ENCODE measurements at places on chromosomes 7 and 10.

DNA sequence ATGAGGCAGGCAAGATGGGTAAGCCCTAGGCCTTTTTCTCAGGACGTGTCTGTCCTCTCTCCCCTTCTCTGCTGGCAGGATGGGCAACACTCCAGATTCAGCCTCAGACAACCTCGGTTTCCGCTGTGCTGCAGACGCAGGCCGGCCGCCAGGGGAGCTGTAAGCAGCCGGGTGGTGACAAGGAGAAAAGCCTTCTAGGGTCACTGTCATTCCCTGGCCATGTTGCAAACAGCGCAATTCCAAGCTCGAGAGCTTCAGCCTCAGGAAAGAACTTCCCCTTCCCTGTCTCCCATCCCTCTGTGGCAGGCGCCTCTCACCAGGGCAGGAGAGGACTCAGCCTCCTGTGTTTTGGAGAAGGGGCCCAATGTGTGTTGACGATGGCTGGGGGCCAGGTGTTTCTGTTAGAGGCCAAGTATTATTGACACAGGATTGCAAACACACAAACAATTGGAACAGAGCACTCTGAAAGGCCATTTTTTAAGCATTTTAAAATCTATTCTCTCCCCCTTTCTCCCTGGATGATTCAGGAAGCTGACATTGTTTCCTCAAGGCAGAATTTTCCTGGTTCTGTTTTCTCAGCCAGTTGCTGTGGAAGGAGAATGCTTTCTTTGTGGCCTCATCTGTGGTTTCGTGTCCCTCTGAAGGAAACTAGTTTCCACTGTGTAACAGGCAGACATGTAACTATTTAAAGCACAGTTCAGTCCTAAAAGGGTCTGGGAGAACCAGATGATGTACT lies 13.1 kb downstream of the PHKG1 start:
- DNase-seq, result peak; percentile 65

- DNase-seq, result peak; percentile 26
Measured at GRCh38 chr10:4650582-4650981, 175.4 kb upstream of the AKR1E2 start.

DNA sequence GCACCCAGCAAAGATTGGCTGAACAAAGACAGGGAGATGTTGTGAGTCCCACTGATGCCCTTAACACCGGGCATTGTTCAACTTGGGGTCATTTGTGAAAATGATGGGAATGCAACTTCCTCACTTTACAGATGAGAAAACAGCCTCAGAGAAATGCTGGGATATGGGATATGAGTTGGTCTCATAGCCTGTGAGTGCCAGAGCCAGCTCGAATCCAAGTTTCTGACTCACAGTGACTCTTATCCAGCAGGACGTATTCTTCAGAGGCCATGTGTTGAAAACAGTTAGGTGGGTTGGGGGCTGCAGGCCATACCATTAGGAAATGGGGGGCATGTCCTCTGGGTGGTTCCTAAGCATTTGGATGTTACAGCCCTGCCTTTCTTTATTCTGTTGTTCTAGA lies 45.2 kb downstream of the KIAA1217 start:
- no peak for DNase-seq

DNA sequence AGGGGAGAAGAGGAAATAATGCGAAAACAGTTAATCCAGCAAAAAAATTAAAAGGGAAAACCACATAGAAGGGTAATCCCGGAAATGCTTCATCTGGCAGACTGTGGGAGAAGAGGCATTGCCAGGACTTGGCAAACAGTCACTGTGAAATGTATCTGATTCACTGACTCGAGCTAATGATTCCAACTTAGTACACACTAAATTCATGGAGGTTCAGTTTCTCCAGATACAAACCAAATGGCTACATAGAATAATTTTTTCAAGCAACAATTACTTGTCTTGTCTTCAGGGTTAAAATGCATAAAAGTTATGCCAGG lies 36.4 kb downstream of the GDI2 start:
- peak; percentile 42 for DNase-seq

DNA sequence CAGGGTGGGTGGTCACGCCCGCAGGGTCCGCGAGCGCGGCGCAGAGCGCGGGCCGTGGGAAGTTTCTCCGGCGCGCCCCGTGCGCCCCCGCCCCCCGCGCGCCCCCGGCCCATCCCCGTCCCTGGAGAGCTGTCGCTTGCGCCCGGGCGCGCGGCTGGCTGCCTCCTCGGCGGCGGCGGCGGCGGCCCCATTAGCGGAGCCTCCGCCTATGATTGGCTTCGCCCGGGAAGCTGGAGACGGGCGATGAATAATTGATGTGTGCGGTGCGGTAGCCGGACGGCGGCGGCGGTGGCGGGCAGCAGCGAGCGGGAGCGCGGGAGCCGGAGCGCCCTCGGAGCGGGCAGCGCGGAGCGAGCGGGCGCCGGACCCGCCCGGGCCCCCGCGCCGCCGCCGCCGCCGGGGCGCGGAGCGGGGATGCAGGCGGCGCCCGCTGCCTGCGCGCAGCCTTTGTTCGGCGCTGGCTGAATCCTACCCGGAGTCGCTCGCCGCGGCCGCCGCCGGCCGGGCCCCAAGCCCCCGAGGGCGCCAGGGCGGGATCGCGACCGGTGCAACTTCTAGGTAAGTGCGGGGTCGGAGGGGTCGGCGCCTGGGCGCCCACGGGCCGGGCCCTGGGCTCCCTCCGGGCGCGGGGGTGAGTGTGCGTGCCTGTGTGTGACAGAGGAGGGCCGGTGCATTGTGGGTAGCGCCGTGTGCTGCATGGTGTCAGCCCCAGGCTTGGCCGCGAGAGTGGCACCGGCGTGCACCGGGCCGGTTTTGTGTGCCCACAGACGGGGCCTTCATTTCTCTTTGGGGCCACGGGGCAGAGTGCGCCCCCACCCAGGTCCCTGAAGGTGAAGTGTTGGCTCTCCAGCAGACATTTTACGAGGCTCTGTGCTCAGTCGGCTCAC lies 103.8 kb upstream of the PPIF start:
- peak; percentile 63 for DNase-seq

- no peak for DNase-seq
Measured at GRCh38 chr10:8057636-8058273, 3.3 kb downstream of the GATA3 start.

DNA sequence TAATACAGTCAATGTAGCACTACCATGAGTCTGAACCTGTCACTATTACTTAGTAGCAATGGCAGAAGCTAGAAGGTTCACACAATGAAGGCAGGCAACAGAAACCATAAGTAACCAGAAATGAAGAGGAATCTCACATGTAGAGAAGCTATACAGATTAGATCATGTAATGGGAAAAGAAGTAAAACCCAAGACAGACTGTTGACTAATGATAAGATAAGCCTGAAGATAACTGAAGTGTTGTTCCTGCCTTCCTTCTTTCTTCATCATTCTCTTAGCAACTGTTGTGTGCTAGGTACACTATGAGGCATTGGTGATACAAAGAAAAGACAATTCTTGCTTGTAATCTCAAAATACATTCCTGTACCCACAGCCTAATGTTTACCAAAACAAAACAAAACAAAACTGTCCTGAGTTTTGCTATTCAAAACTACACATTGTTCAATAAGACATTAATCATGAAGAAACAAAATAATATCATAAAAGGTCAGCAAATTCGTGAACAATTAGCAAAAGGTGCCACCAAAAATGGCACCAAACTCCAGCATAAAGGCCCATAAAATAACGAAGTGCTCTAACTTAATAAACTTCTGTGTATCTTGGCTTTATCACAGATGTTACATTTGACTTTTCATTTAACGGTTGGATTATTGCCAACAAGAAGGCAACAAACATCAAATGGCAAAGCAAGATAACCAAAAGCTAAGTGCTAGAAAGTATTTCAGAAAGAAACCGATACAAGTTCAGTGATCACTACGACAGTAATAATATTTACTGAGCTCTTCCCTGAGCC lies 27.1 kb downstream of the ZNF800 start:
- DNase-seq, result no peak

DNA sequence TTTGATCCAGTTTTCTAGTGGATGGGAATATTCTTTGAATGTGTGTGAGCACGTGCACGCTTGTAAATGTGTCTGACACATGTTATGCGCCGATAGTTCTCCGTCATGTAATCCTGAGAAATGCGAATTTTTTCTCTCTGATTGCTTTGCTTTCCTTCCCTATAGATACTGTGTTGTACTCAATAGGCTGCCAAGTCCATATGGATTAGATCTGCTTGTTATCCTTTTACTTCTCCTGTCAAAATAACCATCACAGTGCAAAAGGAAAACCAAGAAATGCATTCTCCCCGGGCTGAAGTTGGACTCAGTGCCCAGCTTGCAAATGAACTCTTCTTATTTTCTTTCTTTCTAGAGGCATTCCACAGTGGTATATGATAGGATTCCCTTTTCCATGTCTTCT lies 131.9 kb downstream of the KIAA1217 start:
- DNase-seq, result no peak

DNA sequence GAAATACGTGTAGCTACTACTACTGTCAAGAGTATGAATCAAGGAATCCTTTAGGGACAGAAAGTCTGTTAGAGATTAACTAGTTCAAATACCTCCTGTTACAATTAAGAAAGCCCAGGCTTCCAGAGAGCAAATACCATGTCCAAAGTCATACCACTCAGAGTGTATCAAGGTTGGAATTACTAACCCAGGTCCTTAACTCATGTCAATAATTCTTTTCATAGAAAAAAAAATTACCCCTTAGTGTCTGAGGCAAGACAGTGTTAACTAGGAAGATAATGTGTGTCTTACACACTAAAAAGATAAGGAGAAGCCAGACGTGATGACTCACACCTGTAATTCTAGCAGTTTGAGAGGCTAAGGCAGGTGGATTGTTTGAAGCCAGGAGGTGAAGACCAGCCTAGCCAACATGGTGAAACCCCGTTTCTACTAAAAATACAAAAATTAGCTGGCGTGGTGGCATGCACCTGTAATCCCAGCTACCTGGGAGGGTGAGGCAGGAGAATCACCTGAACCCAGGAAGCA lies 423.4 kb downstream of the SORCS1 start:
- no peak for DNase-seq

- no peak for DNase-seq
Measured at GRCh38 chr7:32506266-32507054, 11.2 kb downstream of the AVL9 start.

GRCh38 chr10:126516515-126516914 lies 128.2 kb upstream of the ADAM12 start:
- no peak for DNase-seq

DNA sequence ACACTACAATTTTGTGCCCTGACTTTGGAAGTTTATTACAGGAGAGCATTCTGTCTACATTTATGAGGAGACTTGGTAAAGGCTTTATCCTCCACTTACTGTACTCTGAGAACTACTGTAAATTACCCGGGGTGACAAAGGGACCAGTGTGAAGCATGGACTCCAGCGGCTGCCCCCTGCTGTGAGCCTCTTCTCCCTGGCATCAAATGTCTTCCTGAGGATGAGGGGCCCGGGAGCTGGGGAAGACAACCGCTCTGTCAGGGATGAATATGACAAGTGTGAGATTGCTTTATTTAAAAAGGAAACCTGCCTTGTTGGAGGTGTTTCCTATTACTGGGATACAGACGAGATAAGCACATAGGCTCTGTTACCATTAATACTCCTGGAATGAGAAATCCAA lies 714.8 kb downstream of the CCSER2 start:
- DNase-seq, result no peak

DNA sequence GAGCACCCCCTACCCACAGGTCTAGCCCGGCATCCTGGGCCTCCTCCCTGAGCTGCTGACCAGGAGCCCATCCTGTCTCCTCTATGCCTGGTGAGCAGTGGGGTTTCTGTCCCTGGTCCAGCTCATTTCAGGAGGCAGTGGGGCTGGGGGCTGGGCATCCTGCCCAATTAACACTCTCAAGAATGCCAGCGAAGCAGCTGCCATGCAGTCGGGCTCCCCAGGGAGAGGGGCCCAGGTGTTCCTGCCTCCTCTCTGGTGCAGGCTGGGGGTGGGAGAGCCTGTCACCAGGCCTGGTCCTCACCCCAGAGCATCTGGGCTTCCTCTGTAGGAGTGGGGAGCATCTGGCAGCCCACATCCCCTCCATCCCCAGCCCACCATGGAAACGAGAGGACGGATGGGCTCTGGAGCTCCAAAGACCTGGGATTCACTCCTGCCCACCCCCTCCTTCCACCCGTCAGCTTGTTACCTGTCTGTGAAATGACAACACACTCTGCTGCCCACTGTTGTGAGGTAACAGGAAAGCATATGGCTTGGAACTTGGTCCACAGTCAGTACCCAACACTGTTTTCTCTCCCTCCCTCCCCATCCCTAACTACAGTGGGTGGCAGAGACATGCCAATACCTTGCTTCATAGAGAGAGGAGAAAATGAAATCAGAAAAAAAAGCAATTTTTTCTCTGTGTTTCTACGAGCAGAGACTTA lies 69.1 kb downstream of the SLIT1 start:
- no peak for DNase-seq

GRCh38 chr10:97105303-97105702 lies 80.5 kb downstream of the SLIT1 start:
- no peak for DNase-seq

GRCh38 chr7:150986099-150986512 lies 4.7 kb upstream of the NOS3 start:
- peak; percentile 57 for DNase-seq

GRCh38 chr10:90313576-90314325 lies 544.1 kb downstream of the HTR7 start:
- DNase-seq, result no peak

- peak; percentile 71 for DNase-seq
Measured at GRCh38 chr10:124010563-124011131, 82.8 kb downstream of the CHST15 start.

- DNase-seq, result no peak
Measured at GRCh38 chr7:141754939-141755338, 9.0 kb upstream of the TAS2R3 start.

DNA sequence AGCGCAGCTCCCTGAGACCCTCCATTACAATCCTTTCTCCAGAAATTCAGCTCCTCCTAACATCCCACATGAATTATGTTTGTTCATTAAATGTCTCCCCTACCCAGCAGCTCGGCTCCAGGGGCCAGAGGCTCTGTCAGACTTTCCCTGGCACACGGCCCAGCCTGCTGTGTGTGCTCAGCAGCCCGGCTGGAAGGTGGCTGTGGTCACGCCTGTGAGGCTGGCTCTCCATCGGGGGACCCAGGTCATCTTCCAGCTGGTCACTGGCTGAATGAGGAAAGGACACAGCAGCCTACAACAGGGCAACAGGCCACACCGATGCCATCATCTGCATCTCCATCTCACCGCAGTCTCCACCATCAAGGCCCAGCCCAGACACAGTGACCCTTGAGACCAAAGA lies 219.8 kb downstream of the MAD1L1 start:
- DNase-seq, result peak; percentile 76

GRCh38 chr7:22663357-22663718 lies 63.7 kb upstream of the IL6 start:
- DNase-seq, result no peak

DNA sequence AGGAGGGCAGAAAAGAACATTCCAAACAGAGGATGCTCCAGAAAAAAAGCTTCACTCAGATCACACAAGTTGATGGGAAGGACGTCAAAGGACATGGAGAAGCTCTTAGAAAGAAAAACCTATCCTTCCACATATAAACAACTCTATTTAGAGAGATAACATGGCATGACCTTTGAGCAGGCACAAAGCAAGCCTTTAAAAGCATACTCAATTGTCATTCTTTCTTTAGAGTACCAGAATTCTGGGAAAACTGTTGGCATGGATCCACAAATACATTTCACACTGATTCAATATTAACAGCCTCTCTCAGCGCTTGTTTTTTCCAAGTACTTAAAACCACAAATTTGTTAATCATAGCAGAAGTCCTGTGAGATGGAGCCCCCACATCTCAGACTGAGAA lies 7.3 kb upstream of the ABLIM1 start:
- DNase-seq, result no peak

All from right hindlimb (tissue), 1 donor.